Sciatic nerve (tissue), 2 donors: ENCODE measurements at places on chromosomes 6 and 20. TPM values are rescaled to one million over a fixed set of nuclear protein-coding genes. Genes with fewer than 3 reads are reported as not detected.

- DNase-seq = peak; percentile 60
These were observed 46.3 kb downstream of the MDFI start for GRCh38 chr6:41684311-41685180.

- DNase-seq = no peak
These were observed 11.9 kb downstream of the ZKSCAN8 start for GRCh38 chr6:28153546-28153945.

DNA sequence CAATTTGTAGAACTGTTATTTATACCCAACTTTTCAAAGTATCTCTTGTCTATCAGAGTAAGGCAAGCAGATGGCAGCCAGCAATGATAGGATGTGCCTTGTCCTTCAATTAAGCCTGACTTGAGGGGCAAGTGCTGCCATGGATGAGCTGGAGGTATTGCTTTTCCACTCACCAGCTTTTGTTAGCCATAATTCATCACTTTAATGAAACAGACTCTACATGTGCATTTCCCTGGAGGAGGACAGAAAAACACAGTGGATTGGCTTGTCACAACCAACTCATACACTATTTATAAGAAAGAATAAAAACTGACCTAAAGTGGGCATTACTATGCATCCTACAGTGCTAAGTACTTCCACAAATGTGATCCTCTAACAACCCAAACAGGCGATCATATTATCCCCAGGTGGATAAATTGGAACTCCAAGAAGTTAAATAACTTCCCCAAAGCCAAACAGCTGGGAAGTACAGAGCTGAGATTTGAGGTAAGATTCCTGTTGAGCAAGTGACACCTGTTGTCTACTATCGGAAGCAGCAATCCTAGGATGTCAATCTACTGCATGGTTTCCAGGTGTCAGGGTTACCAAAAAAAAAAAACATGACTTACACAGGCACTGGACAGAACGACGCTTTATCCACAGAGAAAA, 73.9 kb upstream of the NRSN1 start:
- no peak for DNase-seq

- no peak for DNase-seq
These were observed 30.7 kb upstream of the ANGPT4 start for GRCh38 chr20:946826-947225.

HUS1B gene
- 2.0 TPM for total RNA-seq

GMDS gene
- 31.4 TPM for total RNA-seq

PLA2G7 gene
- total RNA-seq = 5.9 TPM

GSTA2 gene
- not detected for total RNA-seq
